ENCODE measurements at places on chromosomes 13 and 19.

GRCh38 chr13:87884884-87885283 is 213.7 kb downstream of the SLITRK5 start:
- no peaks in the 10 kb centered on the region for H3K27me3 ChIP-seq
- no peak overlapping the region for H3K27ac ChIP-seq
- no peak overlapping the region for H3K4me3 ChIP-seq
- no peaks in the 10 kb centered on the region for H3K4me1 ChIP-seq
- DNase-seq, result no peak

DNA sequence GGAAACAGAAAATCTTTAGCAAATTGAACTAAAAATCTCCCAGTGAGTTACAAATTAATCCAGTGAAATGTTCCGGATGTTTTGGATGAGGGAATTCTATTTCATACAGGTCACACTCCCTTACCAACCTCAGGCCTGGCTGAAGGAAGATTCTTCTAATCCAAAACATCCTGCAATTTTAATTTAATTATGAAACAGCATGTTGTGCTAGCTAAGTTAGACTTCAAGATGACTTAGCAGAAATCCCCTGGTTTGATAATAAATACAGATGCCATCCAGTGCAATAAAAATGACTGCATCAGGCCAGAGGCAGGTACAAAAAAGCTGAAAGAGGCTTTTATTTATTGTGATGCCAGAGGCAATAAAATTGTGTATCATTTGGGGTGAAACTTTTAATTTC is 96.7 kb upstream of the CLDN10 start:
- H3K27ac ChIP-seq, result no peak overlapping the region
- H3K4me3 ChIP-seq, result no peak overlapping the region
- no peaks in the 10 kb centered on the region for H3K36me3 ChIP-seq
- no peaks in the 10 kb centered on the region for H3K4me1 ChIP-seq
- no peaks in the 10 kb centered on the region for H3K27me3 ChIP-seq

GRCh38 chr13:24727731-24728601 is 36.0 kb upstream of the RNF17 start:
- H3K4me3 ChIP-seq, result no peak overlapping the region
- H3K27me3 ChIP-seq, result no peaks in the 10 kb centered on the region
- DNase-seq, result peak; percentile 66

DNA sequence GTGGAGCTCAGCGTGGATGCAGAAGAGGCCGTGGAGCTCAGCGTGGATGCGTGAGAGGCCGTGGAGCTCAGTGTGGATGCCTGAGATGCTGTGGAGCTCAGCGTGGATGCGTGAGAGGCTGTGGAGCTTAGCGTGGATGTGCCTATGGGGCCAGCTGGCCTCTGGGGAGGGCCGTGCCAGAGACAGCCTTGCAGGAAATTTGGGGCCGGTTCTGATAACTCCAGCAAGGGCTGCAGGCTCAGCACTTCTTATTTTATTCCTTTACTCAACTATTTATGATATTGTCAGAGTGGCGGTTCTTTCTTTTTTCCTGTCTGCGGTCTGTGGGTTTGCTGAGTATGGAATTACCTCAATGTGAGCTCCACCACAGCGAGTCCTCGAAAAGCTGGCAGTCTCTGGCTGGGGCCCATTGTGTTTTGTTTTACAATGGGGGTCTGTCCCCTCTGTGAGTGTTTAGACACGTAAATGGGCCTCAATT is 17.8 kb upstream of the TMEM255B start:
- H3K36me3 ChIP-seq, result no peaks in the 10 kb centered on the region
- no peaks in the 10 kb centered on the region for H3K4me1 ChIP-seq
- no peak for DNase-seq

GRCh38 chr13:105050686-105051085 is 1484.8 kb downstream of the EFNB2 start:
- no peak overlapping the region for H3K4me3 ChIP-seq
- no peak for DNase-seq
- H3K27ac ChIP-seq, result no peak overlapping the region
- H3K36me3 ChIP-seq, result no peaks in the 10 kb centered on the region

DNA sequence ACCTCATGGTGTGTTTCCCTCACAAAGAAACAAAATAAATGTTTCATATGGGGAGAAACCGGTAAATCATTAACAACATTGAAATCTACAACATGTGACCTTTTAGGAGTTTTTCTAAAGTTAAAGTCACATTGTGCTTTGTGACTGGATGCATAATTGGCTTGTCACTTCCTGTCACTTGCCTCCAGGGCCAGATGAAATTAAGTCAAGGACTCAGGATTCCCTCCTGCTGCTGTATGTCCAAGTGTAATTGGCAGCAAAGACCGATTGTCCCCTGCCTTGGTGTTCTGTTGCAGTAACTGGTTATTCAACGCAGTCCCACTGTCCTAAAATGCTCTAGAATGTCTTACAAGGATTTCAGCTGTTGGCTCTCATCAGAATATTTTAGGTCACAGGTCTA is 448.2 kb downstream of the LIG4 start:
- no peaks in the 10 kb centered on the region for H3K36me3 ChIP-seq
- H3K27me3 ChIP-seq, result no peaks in the 10 kb centered on the region
- H3K27ac ChIP-seq, result no peak overlapping the region
- no peak for DNase-seq

DNA sequence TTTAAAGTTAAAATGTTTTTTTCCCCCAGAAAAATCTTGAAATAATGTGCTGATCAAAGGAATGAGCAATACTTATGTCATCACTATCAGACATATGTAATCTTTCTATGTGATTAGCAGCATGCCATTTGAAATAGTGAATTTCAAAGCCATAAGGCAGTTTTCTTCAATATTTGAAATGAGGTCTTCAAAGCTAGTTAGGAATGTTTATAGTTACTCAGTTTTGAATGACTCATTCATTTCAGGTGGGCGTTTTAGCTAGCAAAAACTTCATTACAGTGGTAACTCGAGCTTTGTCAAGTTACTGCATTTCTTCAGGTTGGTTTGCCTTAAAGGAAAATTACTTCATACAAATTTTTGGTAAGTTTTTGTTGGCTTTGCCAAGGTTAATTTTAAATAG is 102.1 kb downstream of the ATP8A2 start:
- H3K36me3 ChIP-seq, result no peaks in the 10 kb centered on the region
- no peak for DNase-seq

GRCh38 chr19:2215281-2215751 is 20.8 kb downstream of the PLEKHJ1 start:
- no peak for DNase-seq
- no peak overlapping the region for H3K4me3 ChIP-seq

- peaks cover 5% of the 10 kb centered on the region for H3K4me1 ChIP-seq
- H3K4me3 ChIP-seq, result no peak overlapping the region
- no peak overlapping the region for H3K27ac ChIP-seq
- no peaks in the 10 kb centered on the region for H3K27me3 ChIP-seq
Measured at GRCh38 chr13:106464076-106464475, 71.4 kb downstream of the EFNB2 start.

GRCh38 chr13:48159401-48159800 is 64.5 kb upstream of the MED4 start:
- no peak for DNase-seq
- peak overlapping the region; percentile 84 for H3K27ac ChIP-seq
- no peaks in the 10 kb centered on the region for H3K36me3 ChIP-seq
- H3K4me1 ChIP-seq, result peaks cover 11% of the 10 kb centered on the region
- no peaks in the 10 kb centered on the region for H3K27me3 ChIP-seq
- H3K4me3 ChIP-seq, result no peak overlapping the region

- H3K36me3 ChIP-seq, result peaks cover 42% of the 10 kb centered on the region
- H3K4me3 ChIP-seq, result no peak overlapping the region
- H3K27me3 ChIP-seq, result no peaks in the 10 kb centered on the region
- DNase-seq, result peak; percentile 31
Measured at GRCh38 chr19:6417713-6418561, 6.7 kb downstream of the KHSRP start.

DNA sequence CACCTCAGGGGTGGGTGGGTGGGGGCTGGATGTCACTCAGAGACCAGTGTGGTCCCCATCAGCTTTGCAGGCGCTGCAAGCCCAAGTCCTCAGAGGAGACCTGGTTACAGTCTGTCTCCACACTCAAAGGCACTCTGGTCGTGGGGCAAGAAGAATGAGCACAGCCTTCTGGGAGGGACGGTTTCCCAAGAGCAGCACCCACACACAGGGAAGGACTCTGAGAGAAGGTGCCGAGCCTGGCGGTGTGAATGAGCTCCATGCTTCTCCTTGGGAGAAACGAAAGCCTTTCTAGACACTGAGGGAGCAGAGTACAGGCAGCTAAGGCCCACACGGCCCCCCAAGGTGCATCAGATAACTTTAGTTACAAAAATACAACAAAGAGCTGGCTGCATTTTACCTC is 473.6 kb downstream of the FOXO1 start:
- H3K4me1 ChIP-seq, result peaks cover 24% of the 10 kb centered on the region
- H3K27ac ChIP-seq, result peak overlapping the region; percentile 12
- no peak for DNase-seq
- H3K36me3 ChIP-seq, result no peaks in the 10 kb centered on the region
- no peaks in the 10 kb centered on the region for H3K27me3 ChIP-seq

- no peak for DNase-seq
- H3K4me1 ChIP-seq, result no peaks in the 10 kb centered on the region
- no peak overlapping the region for H3K4me3 ChIP-seq
- no peaks in the 10 kb centered on the region for H3K27me3 ChIP-seq
Measured at GRCh38 chr13:41621716-41622431, 164.5 kb downstream of the RGCC start.

DNA sequence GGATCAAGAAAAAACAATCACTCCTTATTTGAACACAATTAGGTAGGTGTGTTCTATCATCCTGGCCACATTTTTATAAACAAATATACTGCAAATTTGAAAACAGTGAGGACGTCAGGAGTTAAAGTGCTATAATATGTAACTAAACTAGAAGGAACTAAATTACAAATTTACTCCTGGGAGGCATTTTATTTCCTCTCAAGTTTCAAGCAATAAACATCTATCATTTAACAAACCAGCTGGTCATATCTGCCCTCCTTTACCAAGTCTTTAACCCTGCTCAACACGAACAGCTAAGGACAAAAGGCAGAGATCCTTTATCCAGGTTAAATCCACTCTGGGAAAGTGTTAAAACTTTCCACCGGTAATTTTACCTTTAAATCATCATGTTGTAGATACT is 26.5 kb downstream of the ANKRD10 start:
- no peaks in the 10 kb centered on the region for H3K27me3 ChIP-seq
- H3K36me3 ChIP-seq, result peaks cover 7% of the 10 kb centered on the region
- peaks cover 28% of the 10 kb centered on the region for H3K4me1 ChIP-seq
- DNase-seq, result no peak
- no peak overlapping the region for H3K4me3 ChIP-seq
